ENCODE measurements at places on chromosomes 5 and 9. TPM values are rescaled to one million over a fixed set of nuclear protein-coding genes. Genes with fewer than 3 reads are reported as not detected.
A peak's percentile ranks its signal among the peaks of the same experiment; 100 is the strongest.

ADGRD2 gene
- total RNA-seq: not detected

PCDHGA5 gene
- total RNA-seq: 0.19 TPM

OR1Q1 gene
- not detected for total RNA-seq

TSSK1B gene
- total RNA-seq: not detected

LCN9 gene
- total RNA-seq: not detected

CMYA5 gene
- total RNA-seq: 0.14 TPM

AK6 gene
- 67.0 TPM for total RNA-seq

- no peak overlapping the region for H3K4me3 ChIP-seq
- DNase-seq: no peak
- no peaks in the 10 kb centered on the region for H3K27me3 ChIP-seq
- no peak overlapping the region for H3K27ac ChIP-seq
- H3K36me3 ChIP-seq: peaks cover 22% of the 10 kb centered on the region
These were observed 97.5 kb upstream of the RPS23 start for GRCh38 chr5:82375488-82376244.

- H3K4me1 ChIP-seq: no peaks in the 10 kb centered on the region
- H3K4me3 ChIP-seq: no peak overlapping the region
- no peaks in the 10 kb centered on the region for H3K36me3 ChIP-seq
These were observed 34.6 kb downstream of the ZSWIM6 start for GRCh38 chr5:61366497-61367240.

- H3K27ac ChIP-seq: no peak overlapping the region
- peaks cover 20% of the 10 kb centered on the region for H3K36me3 ChIP-seq
- no peak overlapping the region for H3K4me3 ChIP-seq
- H3K4me1 ChIP-seq: no peaks in the 10 kb centered on the region
These were observed 29.1 kb upstream of the SEC16A start for GRCh38 chr9:136511670-136512592.

- H3K36me3 ChIP-seq: no peaks in the 10 kb centered on the region
- no peak overlapping the region for H3K4me3 ChIP-seq
- no peak for DNase-seq
- no peak overlapping the region for H3K27ac ChIP-seq
- no peaks in the 10 kb centered on the region for H3K4me1 ChIP-seq
These were observed 132.6 kb downstream of the PLK2 start for GRCh38 chr5:58327289-58327688.

GRCh38 chr5:15116996-15117395 lies 245.4 kb upstream of the ANKH start:
- H3K4me1 ChIP-seq: no peaks in the 10 kb centered on the region
- H3K27me3 ChIP-seq: no peaks in the 10 kb centered on the region
- no peak for DNase-seq
- no peaks in the 10 kb centered on the region for H3K36me3 ChIP-seq

DNA sequence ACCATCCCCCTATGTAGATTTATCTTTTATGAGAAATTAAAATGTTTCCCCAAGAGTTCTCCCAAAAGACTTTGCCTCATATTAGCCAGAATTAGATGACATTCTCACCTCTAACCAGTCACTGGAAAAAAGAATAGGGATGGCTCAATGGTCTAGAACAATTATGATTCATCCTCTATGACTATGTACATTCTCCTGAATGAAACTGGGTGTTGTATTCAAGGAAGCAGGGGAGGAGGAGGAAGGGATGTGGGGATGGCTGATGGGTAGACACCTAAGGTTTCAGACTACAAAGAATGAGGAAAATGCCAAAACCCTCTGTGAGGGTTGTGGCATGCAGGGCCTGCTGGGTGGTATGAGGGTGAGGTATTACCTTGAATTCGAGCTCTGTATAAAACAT lies 49.5 kb upstream of the BRINP1 start:
- H3K27ac ChIP-seq: no peak overlapping the region
- DNase-seq: no peak
- no peaks in the 10 kb centered on the region for H3K36me3 ChIP-seq
- no peaks in the 10 kb centered on the region for H3K4me1 ChIP-seq

GRCh38 chr5:1055896-1056610 lies 47.5 kb downstream of the NKD2 start:
- no peak overlapping the region for H3K4me3 ChIP-seq
- H3K36me3 ChIP-seq: peaks cover 12% of the 10 kb centered on the region
- H3K4me1 ChIP-seq: no peaks in the 10 kb centered on the region
- H3K27ac ChIP-seq: no peak overlapping the region
- no peaks in the 10 kb centered on the region for H3K27me3 ChIP-seq
- DNase-seq: no peak

- no peak overlapping the region for H3K27ac ChIP-seq
- H3K27me3 ChIP-seq: peaks cover 16% of the 10 kb centered on the region
- no peaks in the 10 kb centered on the region for H3K36me3 ChIP-seq
- no peak overlapping the region for H3K4me3 ChIP-seq
These were observed 167.9 kb upstream of the ACTBL2 start for GRCh38 chr5:57650360-57651069.

DNA sequence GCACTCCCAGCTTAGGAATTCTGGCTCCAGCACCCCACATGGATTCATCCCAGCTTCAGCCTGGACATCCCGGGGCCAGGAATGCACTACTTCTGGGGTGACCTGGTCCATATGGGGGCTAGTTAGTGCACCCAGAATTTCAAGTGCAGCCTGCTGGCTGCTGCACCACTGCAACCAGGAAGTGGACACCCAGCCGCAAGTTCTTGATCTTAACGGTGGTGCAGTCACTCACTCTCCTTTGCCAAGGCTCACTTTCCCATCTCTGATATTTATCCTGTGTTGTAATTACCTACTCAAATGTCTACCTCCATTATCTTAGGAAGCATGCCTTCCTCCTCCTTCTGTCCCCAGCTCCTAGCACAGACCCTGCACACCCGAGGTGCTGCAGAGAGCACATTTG lies 26.2 kb upstream of the RAB14 start:
- H3K36me3 ChIP-seq: no peaks in the 10 kb centered on the region
- H3K27ac ChIP-seq: no peak overlapping the region
- H3K4me3 ChIP-seq: no peak overlapping the region
- no peak for DNase-seq
- H3K4me1 ChIP-seq: no peaks in the 10 kb centered on the region

- DNase-seq: peak; percentile 46
- H3K36me3 ChIP-seq: peaks cover 11% of the 10 kb centered on the region
- no peak overlapping the region for H3K27ac ChIP-seq
- no peaks in the 10 kb centered on the region for H3K27me3 ChIP-seq
- H3K4me3 ChIP-seq: no peak overlapping the region
- H3K4me1 ChIP-seq: peaks cover 20% of the 10 kb centered on the region
These were observed 261.9 kb downstream of the SYK start for GRCh38 chr9:91063471-91063870.

GRCh38 chr5:6743161-6743560 lies 29.9 kb downstream of the TENT4A start:
- peak overlapping the region; percentile 19 for H3K27ac ChIP-seq
- DNase-seq: no peak
- peaks cover 47% of the 10 kb centered on the region for H3K36me3 ChIP-seq
- no peaks in the 10 kb centered on the region for H3K27me3 ChIP-seq
- no peak overlapping the region for H3K4me3 ChIP-seq
- H3K4me1 ChIP-seq: peaks cover 10% of the 10 kb centered on the region

GRCh38 chr5:178331491-178331996 lies 98.9 kb upstream of the PHYKPL start:
- DNase-seq: no peak
- H3K27ac ChIP-seq: no peak overlapping the region
- peaks cover 4% of the 10 kb centered on the region for H3K4me1 ChIP-seq
- no peaks in the 10 kb centered on the region for H3K36me3 ChIP-seq
- no peak overlapping the region for H3K4me3 ChIP-seq
